Neural crest cell (in vitro differentiated cells): ENCODE measurements at places on chromosomes 3 and 15. TPM values are rescaled to one million over a fixed set of nuclear protein-coding genes. Genes with fewer than 3 reads are reported as not detected.

GRCh38 chr3:45988804-45989203, 6.8 kb downstream of the FYCO1 start:
- DNase-seq: no peak
- peaks cover 4% of the 10 kb centered on the region for H3K36me3 ChIP-seq
- H3K4me1 ChIP-seq: peaks cover 20% of the 10 kb centered on the region

- no peaks in the 10 kb centered on the region for H3K4me1 ChIP-seq
- peaks cover 50% of the 10 kb centered on the region for H3K27me3 ChIP-seq
- no peak overlapping the region for H3K27ac ChIP-seq
- DNase-seq: peak; percentile 26
These were observed 61.6 kb downstream of the TPRG1 start for GRCh38 chr3:189233225-189233858.

DNA sequence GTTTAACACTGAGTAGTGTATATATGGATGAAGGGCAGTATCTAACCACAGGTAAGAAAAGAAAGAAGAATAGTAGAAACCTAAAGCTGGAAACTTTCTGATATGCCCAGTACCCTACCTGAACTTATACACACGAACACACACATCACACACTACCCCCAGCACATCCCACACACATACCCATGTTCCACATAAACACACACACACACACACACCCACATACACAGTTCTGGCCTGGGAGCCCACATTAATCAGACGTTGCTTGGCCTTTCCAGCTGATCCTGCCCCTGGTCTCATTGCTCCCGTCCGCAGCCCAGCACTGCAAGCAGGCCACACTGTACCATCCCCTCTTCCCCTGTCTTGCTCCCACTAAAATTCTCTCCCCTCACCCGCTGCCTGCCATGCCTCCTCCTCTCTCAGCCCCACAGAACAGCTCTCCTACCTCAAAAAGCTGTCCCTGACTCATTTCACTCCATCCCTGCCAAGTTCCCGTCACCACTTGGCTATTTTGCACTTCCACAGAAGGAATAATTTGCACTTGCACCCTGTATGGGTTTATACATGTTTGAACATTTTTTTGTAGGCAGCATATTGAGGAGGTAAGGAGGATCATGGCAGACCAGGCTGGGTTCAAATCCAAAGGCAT, 185.8 kb upstream of the PPP2R3A start:
- DNase-seq: no peak
- H3K27me3 ChIP-seq: no peaks in the 10 kb centered on the region
- H3K36me3 ChIP-seq: no peaks in the 10 kb centered on the region

GRCh38 chr15:78071383-78071782, 6.1 kb downstream of the TBC1D2B start:
- H3K4me1 ChIP-seq: peaks cover 59% of the 10 kb centered on the region
- H3K27me3 ChIP-seq: no peaks in the 10 kb centered on the region
- no peak for DNase-seq
- no peaks in the 10 kb centered on the region for H3K36me3 ChIP-seq
- no peak overlapping the region for H3K27ac ChIP-seq
- H3K4me3 ChIP-seq: no peak overlapping the region

DNA sequence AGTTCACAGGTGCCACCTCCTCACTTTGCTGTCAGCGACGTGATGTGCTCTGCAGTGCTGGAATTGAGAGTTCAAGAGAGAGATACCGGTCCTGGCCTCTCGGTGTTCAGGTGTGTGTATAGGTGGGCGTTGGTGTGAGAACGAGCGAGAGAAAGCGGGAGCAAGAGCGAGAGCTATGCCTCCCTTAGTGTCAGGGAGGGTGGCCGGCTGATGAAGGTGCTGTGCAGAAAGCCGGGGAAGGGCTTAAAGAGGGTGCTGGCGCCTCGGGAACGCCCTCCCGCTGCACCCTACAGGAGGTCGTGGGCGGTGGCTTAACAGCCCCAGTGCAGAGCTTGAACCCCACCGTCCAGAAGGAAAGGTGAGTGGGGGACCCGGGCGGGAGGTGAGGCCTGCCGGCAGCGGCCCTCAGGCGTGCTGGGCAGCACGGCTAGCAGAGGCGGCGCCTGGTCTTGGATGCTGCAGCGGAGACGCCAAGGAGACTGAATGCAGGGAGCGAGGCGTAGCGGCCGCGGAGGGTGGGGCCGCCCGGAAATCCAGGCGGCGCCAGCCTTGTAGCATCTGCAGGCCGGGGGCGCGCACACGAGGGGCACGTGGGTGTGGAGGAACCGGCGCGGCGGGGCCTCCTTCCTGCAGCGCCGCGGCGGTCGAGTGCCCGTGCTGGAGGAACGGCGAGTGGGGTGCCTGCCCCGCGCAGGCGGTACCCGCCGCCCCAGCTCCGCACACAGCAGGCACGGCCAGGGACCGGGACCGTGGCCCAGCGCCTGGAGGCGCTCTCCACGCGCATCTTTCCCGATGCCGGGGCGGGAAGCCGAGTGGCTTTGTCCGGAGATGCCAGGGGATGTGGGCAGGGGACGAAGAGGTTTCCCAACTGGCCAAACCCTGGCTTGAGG, 246.8 kb upstream of the TOPAZ1 start:
- H3K4me3 ChIP-seq: peak overlapping the region; percentile 84
- DNase-seq: no peak
- no peak overlapping the region for H3K27ac ChIP-seq
- H3K27me3 ChIP-seq: peaks cover 92% of the 10 kb centered on the region
- H3K36me3 ChIP-seq: peaks cover 12% of the 10 kb centered on the region

Gene WWTR1
- 34.5 and 35.6 TPM in 2 replicates for total RNA-seq

Gene DUOX2
- total RNA-seq: 0.02 TPM in 1 of 2 replicates, not detected in the other

Gene COL6A5
- total RNA-seq: not detected in 2 replicates

Gene TNFAIP8L3
- total RNA-seq: 0.20 TPM in 1 of 2 replicates, not detected in the other

Gene ZDHHC23
- total RNA-seq: 0.28 and 0.34 TPM in 2 replicates

Gene RGMA
- 187 and 205 TPM in 2 replicates for total RNA-seq

Gene CLDN11
- total RNA-seq: 1.8 and 2.0 TPM in 2 replicates
